Mesothelial cell of epicardium (in vitro differentiated cells): ENCODE measurements at places on chromosomes 13 and 19. TPM values are rescaled to one million over a fixed set of nuclear protein-coding genes. Genes with fewer than 3 reads are reported as not detected.

DNAAF3 gene
- 2.9 to 4.4 TPM (median 3.3 TPM) in 3 replicates for total RNA-seq

GGACT gene
- total RNA-seq: 6.3 to 7.5 TPM (median 6.6 TPM) in 3 replicates

LILRB2 gene
- total RNA-seq: not detected in 3 replicates

ANKRD27 gene
- 30.9 to 33.3 TPM (median 31.8 TPM) in 3 replicates for total RNA-seq

F2RL3 gene
- total RNA-seq: not detected in 3 replicates

MAP4K1 gene
- total RNA-seq: 3.9 to 5.6 TPM (median 4.9 TPM) in 3 replicates

KCNC3 gene
- 53.4 to 57.7 TPM (median 54.4 TPM) in 3 replicates for total RNA-seq

THSD8 gene
- 8.4 to 11.4 TPM (median 8.8 TPM) in 3 replicates for total RNA-seq
